AG08395 (cell line): ENCODE measurements at places on chromosomes 4 and X.

GRCh38 chr4:78862314-78862737 lies 76.9 kb downstream of the PAQR3 start:
- no peak for DNase-seq

DNA sequence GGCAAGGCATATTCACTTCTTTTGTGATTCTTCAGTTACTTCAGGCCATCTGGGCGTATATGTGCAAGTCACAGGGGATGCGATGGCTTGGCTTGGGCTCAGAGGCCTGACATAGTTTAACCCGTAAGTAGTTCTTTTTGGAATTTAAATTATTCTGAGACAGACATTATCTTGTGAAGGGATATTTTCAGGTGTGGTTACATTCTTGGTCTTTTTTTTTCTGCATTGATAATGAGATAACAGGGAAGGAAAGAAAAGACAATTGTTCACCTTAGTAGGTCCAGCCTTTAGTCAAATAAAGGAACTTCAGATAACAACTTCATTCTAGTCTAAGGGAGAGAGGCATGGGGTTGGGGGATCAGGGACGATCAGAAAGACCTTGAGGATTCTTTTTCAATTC lies 74.8 kb downstream of the TEX13C start:
- no peak for DNase-seq

- DNase-seq = no peak
These were observed 447.3 kb downstream of the GRIA2 start for GRCh38 chr4:157667836-157668235.

DNA sequence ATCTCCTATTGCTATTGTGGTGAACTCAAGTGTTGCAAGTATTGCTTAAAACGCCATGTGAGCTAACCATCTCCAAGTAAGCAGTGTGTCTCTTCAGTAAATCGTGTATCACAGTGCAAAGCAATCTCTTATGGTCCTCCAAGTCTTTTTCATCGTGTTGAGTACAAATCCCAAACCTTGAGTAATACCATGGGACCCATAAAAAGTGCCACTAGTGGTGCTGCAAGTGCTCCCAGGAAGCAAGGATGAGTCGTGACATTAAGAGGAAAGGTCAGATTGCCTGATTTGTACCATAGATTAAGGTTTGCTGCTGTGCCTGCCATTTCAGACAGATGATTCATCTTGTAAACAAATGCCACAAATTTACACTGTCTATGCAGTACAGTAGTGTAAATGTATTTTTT lies 66.9 kb upstream of the BMPR1B start:
- peak; percentile 14 for DNase-seq

DNA sequence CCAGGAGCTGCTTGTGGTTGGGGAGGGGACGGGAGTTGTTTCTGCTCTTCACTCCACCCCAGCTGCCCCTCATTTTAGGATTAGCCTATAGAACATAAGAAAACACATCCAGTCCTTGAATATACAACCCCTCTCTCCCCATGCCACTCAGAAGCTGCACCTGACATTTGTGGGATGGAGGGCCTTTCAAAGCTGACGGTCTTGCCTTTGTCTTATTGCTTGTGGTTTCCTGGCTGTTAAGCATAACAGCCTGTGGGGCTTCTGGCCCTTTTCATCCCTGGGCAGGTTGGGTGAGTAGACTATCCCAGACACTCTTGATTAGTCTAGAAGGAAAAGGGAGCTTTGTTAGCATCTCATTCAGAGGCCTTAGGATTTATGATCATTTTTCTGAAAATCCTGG lies 407.6 kb upstream of the BOD1L1 start:
- DNase-seq = no peak

DNA sequence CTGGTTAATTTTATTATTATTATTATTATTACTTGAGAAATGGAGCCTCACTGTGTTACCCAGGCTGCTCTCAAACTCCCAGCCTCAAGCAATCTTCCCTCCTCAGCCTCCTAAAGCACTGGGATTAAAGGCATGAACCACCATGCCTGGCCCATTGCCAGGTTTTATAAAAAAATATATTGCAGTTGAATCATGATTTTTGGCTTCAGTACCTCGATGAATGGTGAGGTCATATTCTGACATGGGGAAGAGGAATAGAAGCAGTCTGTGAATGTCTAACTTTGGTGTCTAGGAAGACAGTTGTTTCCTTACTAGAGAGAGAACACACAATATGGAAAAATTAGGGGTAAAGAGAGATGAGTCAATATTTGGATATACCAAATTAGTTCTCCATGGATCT lies 32.0 kb downstream of the CCSER1 start:
- no peak for DNase-seq

DNA sequence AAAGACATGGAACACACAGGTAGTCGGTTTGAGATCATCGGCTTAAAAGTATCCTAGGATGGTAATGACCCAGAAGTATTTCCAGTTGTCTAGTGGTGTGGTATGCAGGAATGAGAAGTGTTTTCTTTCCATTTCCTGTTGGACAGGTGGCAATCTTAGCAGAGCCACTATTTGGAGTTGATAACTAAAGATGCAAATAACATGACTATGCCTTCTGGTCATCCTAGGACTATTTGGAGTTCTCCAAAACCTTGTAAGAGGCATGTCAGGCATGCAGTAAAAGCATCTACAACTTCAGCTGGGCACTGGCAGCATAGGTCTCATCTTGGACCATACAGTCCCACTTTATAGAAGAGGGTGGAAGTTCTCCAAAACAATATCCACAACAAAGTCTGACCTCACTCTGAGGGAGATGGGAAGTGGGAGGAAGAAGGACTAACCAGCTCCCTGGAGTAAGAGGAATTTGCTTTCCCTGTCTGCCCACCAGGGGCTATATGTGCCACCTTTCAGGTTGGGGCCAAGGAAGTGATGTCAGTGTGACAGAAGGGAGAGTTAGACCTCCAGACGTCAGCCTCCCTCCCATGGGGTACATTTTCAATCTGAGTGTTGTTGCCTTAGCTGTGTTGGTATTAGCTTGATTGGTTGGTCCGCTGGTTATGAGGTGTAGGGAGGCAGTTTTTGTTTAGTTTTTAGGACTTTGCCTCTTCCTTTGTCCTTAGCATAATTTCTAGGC lies 101.2 kb upstream of the MYOZ2 start:
- DNase-seq = no peak

DNA sequence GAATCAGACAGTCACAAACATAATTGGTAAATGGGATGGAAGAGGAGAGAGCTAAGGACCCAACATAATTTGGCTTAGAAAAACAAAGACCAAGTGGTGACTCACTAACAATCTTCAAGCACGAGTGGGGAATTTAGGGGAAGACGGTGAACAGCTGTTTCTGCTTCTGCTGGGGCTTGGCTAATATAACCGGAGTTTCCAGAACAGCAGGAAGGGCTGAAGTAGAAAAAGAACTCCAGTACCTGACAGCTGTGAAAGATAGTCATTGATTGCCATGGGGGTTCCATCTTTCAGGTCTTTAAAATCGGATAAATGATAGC lies 290.9 kb upstream of the LDB2 start:
- DNase-seq = peak; percentile 73

- DNase-seq = no peak
These were observed 27.3 kb upstream of the CDKN2AIP start for GRCh38 chr4:183416879-183417755.

- DNase-seq = no peak
These were observed 80.3 kb upstream of the SMARCA5 start for GRCh38 chr4:143433231-143433630.

GRCh38 chr4:47309165-47309564 lies 154.3 kb downstream of the COMMD8 start:
- no peak for DNase-seq

DNA sequence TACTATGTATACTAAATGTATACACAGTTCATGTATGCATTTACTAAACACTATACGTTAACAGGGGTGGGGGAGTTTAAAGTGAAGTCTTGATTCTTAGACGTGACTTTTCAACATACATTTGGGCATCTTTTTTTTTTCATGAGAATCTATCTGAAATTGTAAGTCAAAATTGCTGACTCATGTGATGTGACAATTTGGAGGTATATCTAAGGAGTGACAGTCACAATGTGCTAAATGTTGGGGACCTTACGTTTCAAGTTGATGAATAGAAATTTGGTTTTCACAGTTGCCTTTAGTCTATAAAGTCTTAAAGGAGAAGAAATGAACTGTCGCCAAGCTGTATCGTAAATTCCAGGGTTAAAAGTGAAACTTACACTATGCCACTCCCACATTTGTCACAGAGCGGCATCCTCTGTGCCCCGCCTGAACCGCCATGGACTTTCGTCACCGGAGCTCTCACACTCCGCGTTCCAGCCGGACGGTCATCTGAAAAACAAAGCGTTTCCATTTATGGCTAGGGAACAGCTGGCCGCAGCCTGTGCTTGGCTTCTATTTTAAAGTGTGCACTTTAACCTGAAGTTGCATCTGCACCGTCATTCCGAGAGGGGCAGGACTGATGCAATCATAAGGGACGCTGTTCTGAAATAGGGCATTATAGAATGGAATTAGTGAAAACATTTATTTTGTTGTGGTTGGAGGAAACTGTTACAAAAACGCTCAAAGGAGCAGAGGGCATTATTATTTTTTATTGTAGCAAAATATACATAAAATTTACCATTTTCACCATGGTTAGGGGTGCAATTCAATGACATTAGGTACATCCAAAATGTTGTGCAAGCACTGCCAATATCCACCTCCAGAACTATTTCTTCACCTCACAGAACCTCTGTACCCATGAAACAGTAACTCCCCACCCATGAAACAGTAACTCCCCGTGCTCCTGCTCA lies 30.9 kb downstream of the PDLIM3 start:
- DNase-seq = peak; percentile 48

DNA sequence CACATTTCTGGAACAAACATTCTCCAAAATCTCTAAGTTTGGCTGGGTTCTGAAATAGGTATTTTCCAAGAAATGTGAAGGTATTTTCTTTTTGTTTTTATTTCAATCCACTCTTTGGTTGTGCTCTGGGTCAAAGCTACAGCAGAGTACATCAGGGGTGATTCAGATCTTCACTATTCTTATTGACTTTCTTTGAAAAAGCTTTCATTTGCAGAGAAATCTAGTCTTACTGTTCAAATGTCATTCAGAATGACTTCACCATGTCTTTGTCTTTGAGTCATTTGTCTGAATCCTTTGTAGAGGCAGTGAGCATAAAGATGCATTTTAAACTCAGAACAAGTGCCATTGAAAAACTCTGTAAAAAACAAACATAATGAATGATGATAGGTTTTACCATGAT lies 547.2 kb upstream of the ADGRL3 start:
- DNase-seq = no peak

GRCh38 chr4:172758586-172759340 lies 409.8 kb upstream of the GALNT7 start:
- peak; percentile 10 for DNase-seq

DNA sequence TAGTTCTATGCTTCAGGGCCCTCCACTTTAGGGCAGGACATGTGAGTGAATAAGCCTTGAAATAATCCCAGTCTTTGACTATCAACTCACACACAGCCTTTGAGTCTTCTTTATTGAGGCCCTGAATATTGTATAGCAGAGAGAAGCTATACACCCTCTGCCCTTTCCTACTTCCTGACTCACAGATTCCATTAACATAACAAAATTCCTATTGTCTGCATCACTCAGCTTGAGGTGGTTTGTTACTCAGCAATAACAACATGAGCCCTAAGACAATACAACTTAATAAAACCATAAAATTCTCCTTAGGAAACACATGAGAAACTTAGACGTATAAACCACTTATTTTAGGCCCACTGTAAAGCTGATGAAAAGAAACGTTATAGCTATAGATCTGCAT lies 680.3 kb upstream of the DIAPH2 start:
- no peak for DNase-seq

DNA sequence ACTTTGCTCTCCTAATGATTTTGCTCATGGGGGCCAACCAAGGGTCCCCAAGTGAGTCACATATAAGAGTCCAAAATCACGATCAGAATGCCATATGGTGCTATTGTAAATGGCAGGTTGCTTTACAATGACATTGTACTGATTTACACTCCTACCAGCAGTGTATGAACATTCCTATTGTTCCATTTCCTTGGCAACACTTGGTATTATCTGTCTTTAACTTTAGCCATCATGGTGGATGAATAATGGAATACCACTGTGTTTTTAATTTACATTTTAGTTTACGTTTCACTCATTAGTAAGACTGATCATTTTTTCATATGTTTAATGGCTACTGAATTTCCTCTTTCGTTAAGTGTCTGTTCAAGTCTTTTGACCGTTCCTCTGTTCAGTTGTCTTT lies 96.5 kb downstream of the NYX start:
- DNase-seq = no peak

DNA sequence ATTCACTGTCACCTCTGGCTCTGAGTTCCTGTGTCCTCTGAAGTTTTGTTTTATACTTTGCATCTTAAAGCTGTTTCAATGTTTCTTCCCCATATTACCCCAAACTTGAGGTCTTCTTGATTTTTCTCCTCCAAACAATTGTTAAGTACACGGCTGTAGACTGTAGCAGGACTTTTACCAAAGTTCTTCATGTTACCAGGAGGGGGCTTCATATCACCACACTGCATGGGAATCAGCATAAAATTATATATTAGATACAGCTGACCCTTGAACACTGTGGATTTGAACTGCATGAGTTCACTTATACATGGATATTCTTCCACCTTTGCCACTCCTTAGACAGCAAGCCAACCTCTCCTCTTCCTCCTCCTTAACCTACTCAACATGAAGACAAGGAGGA lies 56.6 kb downstream of the SPATA18 start:
- DNase-seq = no peak

- DNase-seq = no peak
These were observed 153.9 kb upstream of the TENM3 start for GRCh38 chr4:182089326-182089725.

DNA sequence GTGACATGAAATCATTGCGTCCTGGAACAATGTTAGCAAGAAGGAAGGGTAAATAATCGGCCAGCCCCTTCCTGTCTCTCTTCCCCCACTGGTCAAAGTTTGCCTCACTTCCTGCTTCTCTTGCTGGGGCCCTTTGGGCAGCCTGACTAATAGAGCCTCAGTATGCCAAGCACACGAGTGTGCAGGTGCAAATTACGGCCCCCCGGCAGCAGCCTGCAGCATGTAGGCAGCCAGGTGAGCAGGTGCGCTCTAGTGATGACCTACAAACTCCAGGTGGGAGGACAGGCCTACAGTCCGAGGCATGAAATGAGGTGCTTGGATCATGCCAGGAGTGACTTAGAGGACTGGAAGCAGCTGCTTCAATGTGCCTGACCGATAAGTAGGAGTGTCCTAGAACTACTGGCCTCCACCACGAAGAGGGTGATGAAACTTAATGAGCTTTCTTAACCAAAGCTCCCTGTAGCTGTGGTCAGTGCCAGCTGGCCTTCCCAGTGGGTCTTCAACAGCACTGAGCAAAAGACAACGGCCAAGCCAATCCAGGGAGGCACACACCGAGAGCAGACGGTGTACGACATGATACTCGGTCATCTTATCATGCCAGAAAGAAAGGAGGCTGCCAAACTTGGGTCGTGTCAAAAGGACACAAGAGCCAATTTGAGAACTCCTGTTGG lies 26.1 kb upstream of the FAT1 start:
- no peak for DNase-seq

GRCh38 chr4:43776371-43776770 lies 672.2 kb downstream of the KCTD8 start:
- DNase-seq = no peak

GRCh38 chrX:8138252-8138651 lies 32.8 kb downstream of the VCX2 start:
- DNase-seq = no peak

- DNase-seq = no peak
These were observed 193.0 kb downstream of the MGST2 start for GRCh38 chr4:139858436-139859205.

- peak; percentile 53 for DNase-seq
These were observed 338.1 kb downstream of the BCOR start for GRCh38 chrX:39759526-39760224.

GRCh38 chr4:100721490-100721889 lies 203.7 kb upstream of the EMCN start:
- DNase-seq = no peak

- peak; percentile 67 for DNase-seq
These were observed 102.9 kb downstream of the TSPAN7 start for GRCh38 chrX:38664285-38664684.
